ENCODE measurements at places on chromosomes 7 and 10. TPM values are rescaled to one million over a fixed set of nuclear protein-coding genes. Genes with fewer than 3 reads are reported as not detected.
A peak's percentile ranks its signal among the peaks of the same experiment; 100 is the strongest.

- no peak for DNase-seq
These were observed 34.5 kb upstream of the RHOBTB1 start for GRCh38 chr10:60978287-60979115.

GRCh38 chr10:17256627-17257026 lies 28.6 kb downstream of the VIM start:
- DNase-seq = no peak

- DNase-seq = no peak
These were observed 966.4 kb downstream of the GRM8 start for GRCh38 chr7:126286317-126286716.

CDK6 gene
- total RNA-seq = 118 TPM

- DNase-seq = peak; percentile 78
These were observed 70.1 kb downstream of the COBL start for GRCh38 chr7:51246258-51247245.
